Effector memory CD8-positive, alpha-beta T cell (primary cell): ENCODE measurements at places on chromosomes 12 and 14.

- no peak for DNase-seq
These were observed 953 bp upstream of the DCAF5 start for GRCh38 chr14:69153873-69154270.

- DNase-seq, result no peak
These were observed 1.5 kb downstream of the BLOC1S1 start for GRCh38 chr12:55717011-55718007.

DNA sequence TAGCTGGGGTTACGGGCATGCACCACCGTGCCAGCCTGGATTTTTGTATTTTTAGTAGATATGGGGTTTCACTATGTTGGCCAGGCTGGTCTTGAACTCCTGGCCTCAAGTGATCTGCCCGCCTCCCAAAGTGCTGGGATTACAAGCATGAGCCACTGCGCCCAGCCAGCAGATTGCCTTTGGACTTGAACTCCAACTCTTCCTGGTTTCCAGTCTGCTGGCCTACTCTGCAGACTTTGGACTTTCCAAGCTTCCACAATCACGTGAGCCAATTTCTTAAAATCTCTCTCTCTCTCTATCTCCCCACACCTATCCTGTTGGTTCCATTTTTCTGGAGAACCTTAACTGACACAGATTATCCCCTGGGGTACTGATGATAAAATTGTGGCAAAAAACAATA is 55.0 kb downstream of the EMP1 start:
- DNase-seq, result no peak

DNA sequence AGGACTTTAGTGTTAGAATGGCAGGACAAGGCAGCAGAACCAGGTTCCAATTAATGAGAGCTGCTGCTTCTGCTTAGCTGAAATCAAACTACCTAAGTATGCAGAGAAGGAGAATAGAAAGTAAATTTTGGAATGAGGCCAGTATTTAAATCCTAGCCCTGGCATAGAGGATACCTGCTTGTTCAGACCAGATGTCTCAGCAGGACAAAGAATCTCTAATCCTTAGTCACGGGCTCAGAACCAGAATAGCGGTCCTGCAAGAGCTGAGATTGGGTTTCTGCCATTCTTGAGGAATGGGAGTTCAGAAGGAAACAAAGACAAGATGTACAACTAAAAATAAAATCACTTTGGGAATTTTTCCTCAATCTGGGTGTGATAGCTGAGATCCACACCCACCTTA is 550.8 kb upstream of the TMEM132C start:
- DNase-seq, result no peak

- DNase-seq, result no peak
These were observed 830 bp upstream of the MIS18BP1 start for GRCh38 chr14:45253754-45254310.

GRCh38 chr14:22598099-22598895 is at the start of gene ABHD4:
Gene ABHD4 (plus strand): TSS chr14:22598300. CDS start chr14:22598307, 7 bp downstream.
- peak; percentile 58 for DNase-seq

DNA sequence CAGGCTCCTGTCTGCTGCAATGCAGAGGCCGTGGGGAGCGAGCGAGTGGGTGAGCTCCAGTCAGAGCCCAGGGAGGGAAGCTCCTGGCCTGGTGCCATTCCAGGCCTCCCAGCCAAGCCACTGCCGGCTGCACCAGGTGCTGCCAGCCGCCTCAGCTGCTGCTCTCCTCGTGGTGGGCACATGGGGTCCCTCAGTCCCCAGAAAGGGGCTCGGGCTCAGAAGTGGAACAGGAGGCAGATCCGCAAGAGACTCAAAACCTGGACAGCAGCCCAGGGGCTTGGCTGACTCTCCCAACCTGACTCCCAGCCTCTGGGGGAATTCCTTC is 2.4 kb downstream of the ABCB9 start:
- no peak for DNase-seq

- DNase-seq, result no peak
These were observed 45.4 kb downstream of the DUSP6 start for GRCh38 chr12:89306827-89307473.

DNA sequence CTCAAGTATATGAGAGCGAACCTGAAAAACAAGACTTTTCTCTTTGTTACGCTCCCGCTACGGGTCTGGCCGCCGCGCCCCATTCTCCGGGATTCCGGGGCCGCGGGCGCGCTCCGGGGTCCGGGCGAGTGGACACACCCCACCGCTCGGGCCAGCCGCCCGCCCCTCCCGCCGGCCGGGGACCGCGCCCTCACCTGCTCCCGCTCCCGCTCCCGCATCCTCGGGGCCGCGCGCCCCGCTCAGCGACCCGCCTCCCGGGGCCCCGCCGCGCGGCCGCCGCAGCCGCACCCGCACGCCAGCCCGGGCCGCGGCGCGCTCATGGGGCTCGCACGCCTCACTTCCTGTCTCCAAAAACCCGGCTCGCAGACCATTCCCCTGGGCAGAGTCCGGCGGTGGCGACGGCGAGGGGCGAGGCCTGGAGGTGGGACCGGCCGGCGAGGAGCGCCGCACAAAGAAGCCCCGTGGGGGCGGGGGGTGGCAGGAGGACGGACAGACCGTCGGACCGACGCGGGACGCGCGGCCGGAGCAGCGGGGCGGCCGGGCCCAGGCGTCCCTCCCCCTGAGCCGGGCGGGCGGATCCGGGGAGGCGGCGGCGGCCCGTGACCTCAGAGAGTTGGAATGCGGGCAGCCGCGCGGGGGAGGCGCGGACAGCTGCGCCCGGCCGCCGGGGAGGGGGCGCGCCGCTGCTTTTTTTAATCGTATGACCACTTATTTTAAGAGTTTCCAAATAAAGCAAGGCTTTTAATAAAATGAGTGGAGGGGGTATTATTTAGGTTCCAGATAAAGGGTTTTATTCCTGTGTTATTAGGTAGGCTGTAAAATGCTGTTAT is at the start of gene PTPN21:
PTPN21 (minus strand) TSS at position 551 of the 830 bp plus-strand sequence. CDS start 4,590 bp downstream, outside the sequence.
- DNase-seq, result no peak

GRCh38 chr12:53336181-53336681 is at the start of gene SP7:
Gene SP7 (minus strand): TSS chr12:53336354. CDS start chr12:53335646, 708 bp downstream.
- DNase-seq, result no peak

DNA sequence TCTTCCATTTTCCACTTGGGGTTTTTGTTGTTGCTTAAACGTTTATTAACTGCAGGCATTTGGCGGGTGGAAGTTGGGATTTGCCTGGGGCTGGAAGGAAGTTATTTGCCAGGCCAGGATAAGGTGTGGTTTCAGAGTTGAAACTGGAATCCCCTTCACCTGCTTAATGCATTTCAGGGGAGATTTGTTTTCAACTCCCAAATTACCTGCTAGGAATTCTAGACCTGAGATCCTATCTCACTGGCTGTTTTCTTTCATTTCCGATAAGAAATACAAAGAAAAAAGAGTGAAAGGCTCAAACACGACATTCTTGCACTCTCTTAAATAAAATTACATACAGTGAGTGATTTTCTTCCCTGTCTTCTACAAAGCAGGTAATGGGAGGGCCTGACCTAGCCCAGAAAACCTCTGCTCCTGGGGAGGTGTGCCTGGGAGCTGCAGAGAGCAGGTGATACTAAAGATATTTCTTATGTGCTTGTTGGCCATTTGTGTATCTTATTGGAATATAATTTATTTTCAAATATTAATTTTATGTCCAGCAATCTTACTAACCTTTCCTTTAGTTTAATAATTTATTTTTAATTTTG is 278.2 kb downstream of the ZFP36L1 start:
- no peak for DNase-seq

DNA sequence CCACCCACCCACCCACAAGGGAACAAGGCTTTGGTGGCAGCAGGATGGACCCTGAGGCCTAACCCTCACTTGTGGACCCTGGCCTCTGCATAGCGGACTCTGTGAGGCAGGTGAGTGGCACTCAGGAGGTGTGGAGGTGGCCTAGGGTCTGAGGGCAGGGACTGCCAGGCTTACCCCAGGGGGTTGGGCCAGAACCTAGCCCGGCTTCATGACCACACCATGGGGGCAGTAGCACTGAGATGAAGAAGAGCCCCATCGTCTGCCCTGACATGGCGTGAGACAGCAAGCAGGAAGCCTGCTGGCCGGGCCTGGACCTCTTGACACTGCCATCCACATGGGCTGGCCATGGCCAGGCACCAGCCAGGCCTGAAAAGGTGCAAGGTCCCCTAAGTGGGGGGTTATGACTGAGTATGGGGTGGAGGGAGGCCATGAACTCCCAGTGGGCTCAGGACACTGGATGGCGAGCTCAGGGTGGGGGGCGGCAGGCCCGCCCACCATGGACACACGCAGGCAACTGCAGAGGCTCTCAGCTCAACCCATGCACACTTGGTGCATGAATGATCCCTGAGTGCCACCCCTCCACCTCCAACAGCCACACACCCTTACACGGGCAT is 29.3 kb downstream of the JAG2 start:
- DNase-seq, result no peak

DNA sequence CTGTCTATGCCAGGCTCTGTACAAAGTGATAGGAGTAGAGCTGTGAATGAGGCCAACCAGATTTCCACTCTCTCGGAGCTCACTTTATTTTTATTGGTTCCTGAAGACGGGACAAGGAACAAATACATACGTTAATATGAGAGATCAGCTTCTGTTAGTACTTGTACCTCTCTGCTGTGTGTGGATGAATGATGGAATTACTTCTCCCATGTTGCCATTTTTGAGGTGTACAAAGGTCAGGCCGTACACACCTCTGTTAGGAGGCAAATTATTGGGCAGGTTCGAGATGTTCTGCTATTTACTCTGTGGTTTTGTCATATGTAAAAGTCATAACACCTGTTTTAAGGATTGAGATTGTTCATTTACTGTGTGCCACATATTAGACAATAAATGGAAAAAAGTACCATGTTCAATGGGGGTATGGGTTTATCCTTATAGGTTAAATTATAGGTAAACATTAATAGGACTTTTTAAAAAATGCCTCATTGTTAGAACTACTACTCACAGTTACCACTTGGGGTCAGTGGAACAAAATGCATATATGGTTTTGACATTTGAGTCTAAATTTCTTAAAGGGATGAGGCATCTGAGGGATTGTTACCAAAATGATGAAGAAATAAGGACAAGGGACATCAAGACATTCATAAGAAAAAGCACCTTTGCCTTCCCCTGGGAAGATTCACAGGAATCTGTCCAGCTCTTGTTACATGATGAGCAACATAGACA is 26.9 kb downstream of the WBP11 start:
- no peak for DNase-seq

DNA sequence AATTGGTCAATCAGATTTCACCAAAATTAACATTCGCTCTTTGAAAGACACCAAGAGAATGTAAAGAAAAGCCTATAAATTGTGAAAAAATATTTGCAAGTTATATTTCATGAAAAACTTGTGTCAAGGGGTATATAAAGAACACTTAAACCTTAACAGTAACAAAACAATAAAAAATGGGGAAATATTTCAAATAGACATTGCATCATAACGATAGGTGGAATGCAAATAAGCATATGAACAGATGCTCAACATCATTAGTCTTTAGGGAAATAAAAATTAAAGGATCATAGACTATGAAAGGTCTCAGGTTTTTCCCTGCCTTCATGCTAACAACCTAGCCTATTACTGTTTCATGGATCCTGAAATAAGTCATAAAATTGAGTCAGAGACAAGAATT is 64.3 kb downstream of the COCH start:
- DNase-seq, result no peak

- DNase-seq, result no peak
These were observed 67.0 kb upstream of the FERMT2 start for GRCh38 chr14:53017837-53018236.

DNA sequence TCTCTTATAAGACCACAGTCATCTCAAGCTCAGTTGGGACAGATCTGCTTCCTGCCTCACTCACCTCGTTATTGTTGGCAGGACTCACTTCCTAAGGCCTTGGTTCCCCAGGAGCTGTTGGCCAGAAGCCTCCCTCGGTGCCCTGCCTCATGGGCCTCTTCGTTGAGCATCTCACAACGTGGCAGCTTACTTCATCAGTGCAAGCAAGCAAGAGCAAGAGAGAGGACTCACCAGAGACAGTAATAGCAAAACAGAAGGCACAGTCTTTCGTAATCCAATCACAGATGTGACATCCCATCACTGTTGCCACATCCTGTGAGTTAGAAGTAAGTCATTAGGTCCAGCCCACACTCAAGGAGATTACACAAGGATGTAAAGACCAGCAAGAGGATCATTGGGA is 5.1 kb upstream of the NUMB start:
- DNase-seq, result no peak

GRCh38 chr14:74517731-74518130 is 24.2 kb downstream of the ISCA2 start:
- DNase-seq, result no peak
